ENCODE measurements at places on chromosomes 13 and 19.

- no peaks in the 10 kb centered on the region for H3K36me3 ChIP-seq
- H3K27ac ChIP-seq: no peak overlapping the region
- H3K4me1 ChIP-seq: no peaks in the 10 kb centered on the region
- H3K4me3 ChIP-seq: no peak overlapping the region
- no peak for DNase-seq
Observed at GRCh38 chr13:65638572-65639168, 1591.5 kb downstream of the PCDH9 start.

DNA sequence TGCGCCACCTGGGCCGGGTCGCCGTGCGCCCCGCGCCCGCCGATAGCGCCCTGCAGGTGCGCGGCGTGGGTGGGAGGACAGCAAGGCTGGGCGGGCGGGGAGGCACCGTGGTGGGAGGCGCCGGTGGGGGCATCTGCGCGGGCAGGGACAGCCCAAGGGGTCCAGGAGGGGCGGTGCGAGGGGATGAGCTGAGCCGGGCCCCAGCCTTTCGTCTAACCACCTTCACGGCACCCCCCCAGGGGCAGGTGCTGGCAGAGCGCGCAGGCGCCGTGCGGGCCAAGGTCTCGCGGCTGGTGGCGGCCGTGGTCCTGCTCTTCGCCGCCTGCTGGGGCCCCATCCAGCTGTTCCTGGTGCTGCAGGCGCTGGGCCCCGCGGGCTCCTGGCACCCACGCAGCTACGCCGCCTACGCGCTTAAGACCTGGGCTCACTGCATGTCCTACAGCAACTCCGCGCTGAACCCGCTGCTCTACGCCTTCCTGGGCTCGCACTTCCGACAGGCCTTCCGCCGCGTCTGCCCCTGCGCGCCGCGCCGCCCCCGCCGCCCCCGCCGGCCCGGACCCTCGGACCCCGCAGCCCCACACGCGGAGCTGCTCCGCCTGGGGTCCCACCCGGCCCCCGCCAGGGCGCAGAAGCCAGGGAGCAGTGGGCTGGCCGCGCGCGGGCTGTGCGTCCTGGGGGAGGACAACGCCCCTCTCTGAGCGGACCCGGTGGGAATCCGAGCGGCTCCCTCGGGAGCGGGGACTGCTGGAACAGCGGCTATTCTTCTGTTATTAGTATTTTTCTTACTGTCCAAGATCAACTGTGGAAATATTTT, 3.1 kb downstream of the KISS1R start:
- no peaks in the 10 kb centered on the region for H3K36me3 ChIP-seq
- H3K27ac ChIP-seq: peak overlapping the region; percentile 84
- DNase-seq: peak; percentile 68
- peaks cover 2% of the 10 kb centered on the region for H3K27me3 ChIP-seq
- H3K4me3 ChIP-seq: peak overlapping the region; percentile 82

DNA sequence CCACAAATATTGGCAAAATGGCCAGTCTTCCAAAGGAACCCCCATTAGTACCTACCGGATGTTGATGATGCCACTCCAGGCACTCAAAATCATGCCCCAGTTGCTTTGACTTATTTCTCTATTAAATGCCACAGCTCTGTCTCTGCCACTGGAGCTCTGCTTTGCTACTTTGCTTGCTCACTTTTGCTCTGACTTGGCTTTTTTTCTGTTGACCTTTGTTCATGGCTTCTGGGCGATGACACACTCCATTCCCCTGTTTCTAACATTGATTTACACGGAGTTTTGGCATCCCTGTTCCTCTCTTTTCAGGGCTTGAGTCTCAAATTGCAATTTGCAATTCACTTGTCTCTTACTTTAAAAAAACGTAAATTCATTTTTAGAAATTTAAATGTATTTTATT, 217.1 kb upstream of the SPRY2 start:
- H3K4me3 ChIP-seq: no peak overlapping the region
- no peaks in the 10 kb centered on the region for H3K27me3 ChIP-seq
- no peak overlapping the region for H3K27ac ChIP-seq
- no peaks in the 10 kb centered on the region for H3K4me1 ChIP-seq

DNA sequence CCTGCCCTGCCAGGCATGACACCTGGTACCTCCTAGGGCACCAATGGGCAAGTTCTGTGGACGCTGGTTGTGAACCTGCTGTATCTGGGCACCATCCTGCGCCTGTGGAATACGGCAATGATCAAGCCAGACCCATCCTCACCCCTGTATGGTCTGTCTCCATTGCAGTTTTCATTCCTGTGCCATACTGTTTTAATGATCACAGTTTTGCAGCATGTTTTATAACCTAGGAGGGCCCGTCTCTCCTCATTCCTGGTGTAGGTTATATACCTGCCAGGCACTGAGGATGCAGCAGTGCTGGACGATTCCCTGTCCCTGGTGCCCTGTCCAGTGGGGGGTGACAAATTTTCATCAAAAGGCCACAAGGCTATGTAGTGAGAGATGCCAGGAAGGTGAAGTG, 5.6 kb downstream of the TBC1D17 start:
- no peak overlapping the region for H3K27ac ChIP-seq
- H3K27me3 ChIP-seq: no peaks in the 10 kb centered on the region
- no peak for DNase-seq
- peaks cover 17% of the 10 kb centered on the region for H3K4me1 ChIP-seq
- no peak overlapping the region for H3K4me3 ChIP-seq

DNA sequence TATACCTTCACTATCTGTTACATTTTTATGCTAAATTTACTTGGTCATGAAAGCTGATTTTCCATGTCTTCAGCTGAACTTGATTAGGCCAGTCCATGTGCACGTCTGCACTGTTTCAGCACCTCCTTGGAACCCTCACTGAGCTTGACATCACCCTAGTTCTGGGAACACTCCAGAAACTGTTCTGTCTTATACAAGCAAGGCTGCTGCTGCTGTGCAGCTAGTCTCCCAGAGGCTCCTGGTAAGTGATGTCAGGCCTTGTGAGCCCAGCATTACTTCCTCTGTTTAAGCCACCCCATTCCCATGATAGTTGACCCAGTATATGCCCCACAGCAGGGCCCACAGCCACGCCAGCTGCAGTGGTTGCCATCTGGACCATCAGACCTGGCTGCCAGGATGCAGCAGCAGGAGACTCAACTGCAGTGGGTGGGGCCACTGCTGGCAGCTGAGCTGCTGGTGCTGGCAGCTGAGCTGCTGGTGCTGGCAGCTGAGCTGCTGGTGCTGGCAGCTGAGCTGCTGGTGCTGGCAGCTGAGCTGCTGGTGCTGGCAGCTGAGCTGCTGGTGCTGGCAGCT, 90.5 kb upstream of the AKAP11 start:
- H3K4me3 ChIP-seq: no peak overlapping the region
- no peak overlapping the region for H3K27ac ChIP-seq
- H3K36me3 ChIP-seq: peaks cover 6% of the 10 kb centered on the region
- no peak for DNase-seq

DNA sequence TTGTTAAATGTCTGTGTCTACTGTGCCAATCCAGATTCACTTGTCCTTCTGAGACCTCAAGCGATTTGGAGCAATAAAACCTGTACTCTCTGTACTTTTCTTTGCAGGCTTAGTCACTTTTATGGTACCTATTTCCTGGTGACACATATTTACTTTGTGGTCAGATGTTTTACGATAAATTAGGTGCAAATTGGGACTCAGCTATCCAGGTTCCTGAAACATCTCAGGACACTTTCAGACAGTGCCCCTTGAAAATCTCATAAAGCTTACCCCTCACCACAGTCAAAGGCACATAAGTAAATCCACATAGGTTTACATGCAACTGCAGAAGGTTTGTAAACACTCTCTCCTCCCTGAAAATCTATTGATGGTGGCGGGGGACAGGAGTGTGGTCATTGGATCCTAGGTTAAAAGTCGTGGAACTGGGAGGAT, 438.8 kb downstream of the EFNB2 start:
- no peak overlapping the region for H3K4me3 ChIP-seq
- peaks cover 14% of the 10 kb centered on the region for H3K27me3 ChIP-seq
- DNase-seq: no peak
- no peaks in the 10 kb centered on the region for H3K4me1 ChIP-seq
- H3K36me3 ChIP-seq: no peaks in the 10 kb centered on the region

GRCh38 chr13:111048387-111048786, 66.7 kb upstream of the ARHGEF7 start:
- no peak overlapping the region for H3K4me3 ChIP-seq
- H3K4me1 ChIP-seq: peaks cover 4% of the 10 kb centered on the region
- H3K36me3 ChIP-seq: no peaks in the 10 kb centered on the region
- DNase-seq: no peak

GRCh38 chr13:112246731-112247470, 129.3 kb upstream of the SPACA7 start:
- peaks cover 4% of the 10 kb centered on the region for H3K27me3 ChIP-seq
- H3K27ac ChIP-seq: no peak overlapping the region
- H3K4me1 ChIP-seq: no peaks in the 10 kb centered on the region
- no peak for DNase-seq

GRCh38 chr13:112725346-112726015, 35.6 kb downstream of the ATP11A start:
- H3K27ac ChIP-seq: peak overlapping the region; percentile 86
- H3K27me3 ChIP-seq: no peaks in the 10 kb centered on the region
- peak overlapping the region; percentile 68 for H3K4me3 ChIP-seq
- H3K4me1 ChIP-seq: peaks cover 19% of the 10 kb centered on the region
- no peaks in the 10 kb centered on the region for H3K36me3 ChIP-seq
- no peak for DNase-seq

GRCh38 chr19:35352448-35353304, 5.0 kb downstream of the FFAR1 start:
- H3K36me3 ChIP-seq: no peaks in the 10 kb centered on the region
- no peak overlapping the region for H3K4me3 ChIP-seq
- H3K4me1 ChIP-seq: peaks cover 8% of the 10 kb centered on the region
- peak; percentile 62 for DNase-seq

DNA sequence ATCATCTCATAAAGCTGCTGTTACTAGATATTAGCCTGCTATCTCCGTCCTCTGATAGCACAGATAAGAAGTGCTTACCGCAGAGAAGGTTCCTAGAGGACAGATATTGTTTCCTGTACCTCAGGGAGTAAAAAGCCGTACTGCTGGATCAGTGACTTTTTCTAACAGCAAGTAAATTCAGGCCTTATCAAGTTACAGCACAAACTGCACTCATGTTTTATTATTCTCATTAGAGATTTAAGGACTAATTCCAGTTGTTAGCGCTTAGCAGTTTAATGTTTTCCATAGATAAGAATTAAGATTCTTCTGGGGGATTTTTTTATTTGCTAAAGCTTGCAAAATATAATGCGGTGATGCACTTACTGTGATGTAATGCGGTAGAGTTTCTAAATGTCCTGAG, 119.0 kb upstream of the OBI1 start:
- DNase-seq: no peak
- no peaks in the 10 kb centered on the region for H3K36me3 ChIP-seq
- peaks cover 12% of the 10 kb centered on the region for H3K27me3 ChIP-seq
- H3K4me1 ChIP-seq: no peaks in the 10 kb centered on the region

GRCh38 chr13:80473695-80474094, 132.8 kb upstream of the SPRY2 start:
- H3K27me3 ChIP-seq: no peaks in the 10 kb centered on the region
- DNase-seq: no peak
- H3K4me3 ChIP-seq: no peak overlapping the region
- H3K4me1 ChIP-seq: no peaks in the 10 kb centered on the region
- no peaks in the 10 kb centered on the region for H3K36me3 ChIP-seq

All from naive thymus-derived CD8-positive, alpha-beta T cell (primary cell).